ENCODE measurements at places on chromosomes 7 and 10.
A peak's percentile ranks its signal among the peaks of the same experiment; 100 is the strongest.

- DNase-seq = no peak
These were observed 43.7 kb upstream of the WASL start for GRCh38 chr7:123792547-123792946.

DNA sequence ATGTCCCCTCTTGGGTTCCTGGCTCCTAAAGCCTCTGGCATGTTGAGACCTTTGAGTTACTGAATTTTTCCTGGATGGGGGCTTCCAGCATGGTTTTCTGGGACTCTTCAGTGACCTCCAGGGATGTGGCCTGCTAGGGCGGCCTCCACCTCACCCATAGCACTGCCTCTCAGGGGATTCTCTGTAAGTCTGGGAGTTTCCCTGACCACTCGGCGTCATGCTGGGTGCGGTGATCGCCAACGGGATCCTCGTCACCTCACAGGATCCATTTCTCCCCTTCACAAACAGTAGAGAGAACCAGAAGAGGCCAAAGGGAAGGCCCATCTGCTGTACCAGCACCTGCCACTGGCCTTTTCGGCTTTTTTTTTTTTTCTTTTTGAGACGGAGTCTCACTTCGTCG is 84.3 kb downstream of the NPTX2 start:
- DNase-seq = no peak

DNA sequence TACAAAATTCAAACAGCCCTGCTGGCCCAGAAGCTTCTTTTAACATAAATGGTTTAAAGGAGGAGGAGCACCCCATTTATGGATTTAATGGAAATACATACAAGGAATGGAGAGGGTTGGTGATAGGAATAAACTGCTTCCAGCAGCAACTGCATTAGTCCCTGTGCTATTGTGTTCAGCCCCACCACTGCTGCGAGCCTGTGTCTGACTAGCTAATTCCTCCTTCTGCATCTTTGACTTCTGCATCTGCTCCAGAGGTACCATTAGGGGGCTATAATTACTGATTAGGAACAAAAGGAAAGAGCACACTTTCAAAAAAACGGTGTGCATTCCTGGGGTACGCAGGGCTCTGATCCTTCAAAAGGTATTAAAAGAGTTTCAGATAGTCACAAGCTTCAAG is 24.8 kb downstream of the CDCA7L start:
- no peak for DNase-seq

DNA sequence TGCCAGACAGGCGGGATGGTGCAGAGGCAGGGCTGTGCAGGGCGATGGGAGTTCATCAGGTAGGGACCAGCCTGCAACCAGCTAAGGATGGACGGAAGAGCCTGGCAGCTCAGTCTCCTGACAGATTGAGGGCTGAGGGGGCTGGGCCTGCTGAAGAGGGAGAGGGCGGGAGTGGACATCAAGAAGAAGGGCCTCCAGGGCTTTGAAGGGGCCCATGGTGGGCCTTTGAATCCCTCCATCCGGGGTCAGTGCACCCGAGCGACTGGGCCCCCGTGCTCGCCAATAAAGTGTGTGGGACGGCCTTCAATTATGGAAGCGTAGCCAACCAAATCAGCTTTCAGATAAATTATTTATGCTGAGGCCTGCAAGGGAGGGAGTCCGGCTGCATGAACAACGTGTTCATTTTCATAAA is 431.2 kb downstream of the RPS24 start:
- no peak for DNase-seq

DNA sequence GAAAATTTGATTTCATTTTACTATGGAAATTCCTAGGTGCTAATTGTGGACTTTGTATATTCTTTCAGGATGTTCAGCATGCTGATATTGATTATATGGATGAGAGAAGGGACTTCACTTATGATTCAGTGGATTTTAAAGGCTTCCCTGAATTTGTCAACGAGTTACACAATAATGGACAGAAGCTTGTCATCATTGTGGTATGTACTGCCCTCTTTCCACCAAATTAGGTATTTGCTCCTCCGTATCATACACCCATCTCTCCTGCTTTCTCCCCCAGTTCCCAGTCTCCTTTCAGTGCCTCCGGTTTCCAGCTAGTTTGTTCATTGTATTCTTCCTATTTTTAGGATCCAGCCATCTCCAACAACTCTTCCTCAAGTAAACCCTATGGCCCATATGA is 34.6 kb downstream of the MGAM start:
- peak; percentile 27 for DNase-seq

GRCh38 chr10:132484922-132485321 is 52.7 kb upstream of the INPP5A start:
- DNase-seq = no peak

GRCh38 chr10:71842422-71842821 is 8.6 kb downstream of the PSAP start:
- no peak for DNase-seq

DNA sequence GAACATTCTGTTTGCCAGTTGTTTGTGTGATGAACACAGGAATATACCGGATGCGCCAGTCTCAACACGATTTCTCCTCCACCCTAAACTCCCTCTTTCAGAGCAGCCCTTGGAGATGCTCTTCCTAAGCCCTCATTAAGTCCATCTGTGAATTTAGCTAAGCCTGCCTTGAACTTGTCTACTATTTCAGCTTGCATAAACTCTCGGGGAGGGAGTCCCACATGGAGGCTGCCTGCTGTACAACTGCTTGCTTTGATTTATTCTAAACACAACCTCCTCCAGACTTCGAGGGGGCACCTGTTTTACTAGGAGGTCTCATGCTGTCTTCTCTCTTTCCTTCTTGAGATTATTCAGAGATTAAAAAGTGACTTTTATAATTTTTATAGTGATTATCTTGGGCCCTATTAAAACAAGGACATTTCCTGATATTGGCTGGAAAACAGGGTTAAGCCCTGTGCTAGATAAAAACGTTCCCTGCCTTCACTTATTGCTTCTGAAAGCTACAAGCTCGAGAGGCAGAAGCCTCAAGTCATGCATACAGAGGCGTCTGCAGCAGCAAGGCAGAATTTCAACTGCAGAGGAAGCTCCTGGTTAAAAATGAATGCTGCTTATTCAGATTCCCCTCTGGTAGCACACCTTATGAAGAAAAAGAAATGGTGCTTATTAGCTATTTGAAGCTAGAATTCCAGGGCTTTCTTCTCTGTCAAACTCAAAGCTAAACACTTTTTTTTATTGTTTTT is 174.3 kb downstream of the FANK1 start:
- DNase-seq = no peak

GRCh38 chr10:71432101-71432905 is 35.6 kb downstream of the CDH23 start:
- DNase-seq = no peak

DNA sequence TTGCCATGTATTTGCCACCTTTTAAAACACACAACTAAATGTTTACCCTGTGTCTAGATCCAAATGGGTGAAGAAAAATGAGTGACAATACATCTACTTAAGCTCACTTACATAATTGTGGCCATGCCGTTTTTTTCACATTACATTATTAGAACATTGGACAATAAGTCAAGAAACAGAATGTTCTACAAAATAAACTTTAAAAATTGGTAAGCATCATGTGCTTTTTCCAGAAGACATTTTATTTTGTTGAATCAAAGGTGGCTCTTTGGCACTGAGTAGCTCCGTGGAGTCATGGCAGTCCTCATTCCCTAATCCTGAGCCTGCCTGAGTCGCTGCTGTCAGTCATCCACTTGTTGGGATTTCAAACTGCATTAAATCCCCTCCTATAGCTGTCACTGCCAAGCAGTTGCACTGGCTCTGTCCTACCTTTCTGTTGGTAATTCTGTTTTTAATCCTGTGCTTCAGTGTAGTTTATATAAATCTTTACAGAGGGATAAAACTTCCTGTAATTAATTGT is 32.3 kb downstream of the CAV1 start:
- no peak for DNase-seq

DNA sequence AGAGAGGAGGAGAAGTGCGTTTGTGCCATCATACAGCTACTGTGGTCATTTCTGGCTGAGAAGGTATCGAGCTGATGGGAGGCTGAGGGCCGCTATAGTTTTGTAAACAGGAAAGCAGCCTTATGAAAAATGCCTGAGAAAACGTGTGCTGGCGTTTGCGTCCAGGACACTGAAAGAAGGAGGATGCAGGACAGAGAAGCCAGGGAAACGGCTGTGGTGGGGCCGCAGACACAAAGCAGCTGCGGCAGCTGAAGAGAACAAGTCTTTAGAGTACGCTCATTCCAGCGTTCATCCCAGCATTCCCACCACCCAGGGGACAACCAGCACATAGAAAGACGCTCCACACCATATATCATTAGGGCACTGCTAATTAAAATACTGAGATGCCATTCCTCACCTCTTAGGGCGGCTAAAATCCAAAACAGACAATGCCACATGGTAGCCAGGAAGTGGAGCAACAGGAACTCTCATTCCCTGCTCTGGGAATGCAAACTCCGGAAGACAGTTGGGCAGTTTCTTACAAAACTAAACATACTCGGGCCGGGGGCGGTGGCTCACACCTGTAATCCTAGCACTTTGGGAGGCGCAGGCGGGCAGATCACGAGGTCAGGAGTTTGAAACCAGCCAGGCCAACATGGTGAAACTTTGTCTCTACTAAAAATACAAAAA is 18.4 kb downstream of the GNA12 start:
- no peak for DNase-seq

DNA sequence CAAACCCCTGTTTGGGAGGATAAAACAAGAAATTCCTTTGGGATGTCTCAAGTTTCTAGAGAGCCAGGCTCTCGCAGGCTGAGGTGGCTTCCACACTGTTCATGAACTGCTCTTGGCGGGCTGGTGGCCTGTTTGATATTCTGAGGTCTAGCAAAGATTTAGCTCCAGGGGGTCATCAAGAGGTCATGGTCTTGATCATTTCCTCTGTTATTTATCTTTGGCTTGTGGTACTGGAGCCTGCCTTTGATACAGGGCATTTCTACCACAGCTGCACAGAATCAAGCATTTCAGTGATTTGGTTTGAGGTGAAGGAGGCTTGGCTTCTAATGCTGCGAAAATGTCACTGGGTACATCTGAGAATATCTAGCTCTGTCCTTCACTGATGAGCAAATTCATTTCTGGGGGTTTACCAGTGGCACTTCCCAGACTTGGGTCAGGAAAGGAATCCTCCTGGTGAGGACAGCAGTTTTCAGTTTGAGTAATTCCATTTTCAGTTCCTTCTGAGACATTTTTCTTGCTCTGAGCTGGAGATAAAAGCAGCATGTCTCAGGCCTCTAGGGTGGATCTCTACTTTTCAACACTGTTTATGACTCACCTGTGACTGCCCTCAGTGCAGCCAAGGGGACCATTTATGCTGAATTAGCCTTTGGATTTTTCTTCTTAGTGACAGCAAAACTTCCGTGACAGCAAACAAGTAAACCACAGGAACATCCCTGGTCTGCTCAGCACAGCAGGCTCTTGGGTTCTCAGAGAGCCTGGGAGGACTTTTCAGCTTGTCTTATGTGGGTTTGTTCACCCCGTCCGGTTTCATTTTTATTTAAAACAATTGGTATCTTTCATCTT is 312.0 kb downstream of the RNLS start:
- peak; percentile 53 for DNase-seq
